Posterior vena cava (tissue), 2 donors: ENCODE measurements at places on chromosomes 16 and 17.

DNA sequence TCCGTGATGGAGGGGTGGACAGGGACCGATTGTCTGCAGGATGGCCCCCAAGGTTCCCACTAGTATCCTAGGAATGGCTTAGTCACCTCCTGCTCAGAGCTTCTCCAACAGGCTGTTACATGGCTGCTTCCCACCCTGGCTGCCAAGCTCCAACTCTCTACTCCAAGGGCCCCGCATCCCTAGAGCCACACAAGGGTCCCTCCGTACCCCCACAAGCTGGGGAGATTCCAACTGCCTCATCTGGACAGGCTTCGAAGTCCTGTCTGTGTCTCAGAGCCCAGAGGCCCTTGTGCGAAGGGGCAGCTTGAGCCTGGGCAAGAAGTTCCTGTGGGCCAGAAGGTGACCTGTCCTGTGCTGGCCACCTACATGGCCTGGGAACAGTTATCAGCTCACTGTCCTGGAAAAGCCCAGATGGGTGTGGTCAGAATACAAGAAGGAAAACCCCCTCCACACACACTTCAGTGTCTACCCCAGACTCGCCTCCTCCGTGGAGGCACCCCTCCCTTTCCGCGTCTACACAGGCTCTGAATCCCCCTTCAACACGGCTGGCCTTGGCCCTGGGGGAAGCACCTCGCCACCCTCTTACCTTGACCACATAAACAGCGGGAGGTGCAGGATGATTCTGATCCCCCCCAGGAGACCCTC, 586 bp downstream of the MEAK7 start:
- DNase-seq: peak; percentile 81

DNA sequence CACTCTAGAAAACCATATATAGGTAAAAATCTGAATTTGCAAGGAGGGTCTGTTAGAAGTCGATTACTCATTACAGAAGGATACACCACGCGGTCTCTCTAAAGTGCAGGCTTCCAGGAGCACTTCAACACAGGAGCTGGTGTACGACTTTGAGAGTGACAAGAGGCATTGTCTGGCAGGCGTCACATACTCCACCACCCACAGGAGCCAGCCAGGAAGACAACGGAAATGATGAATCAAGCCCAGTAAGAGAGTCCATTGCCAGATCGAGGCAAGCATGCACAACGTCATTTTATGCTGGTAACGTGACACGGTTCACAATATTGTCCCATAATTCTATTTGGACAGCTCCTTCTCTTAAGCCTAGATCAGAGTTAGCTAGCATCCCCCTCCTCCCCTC, 15.0 kb upstream of the CACNG4 start:
- DNase-seq: no peak

DNA sequence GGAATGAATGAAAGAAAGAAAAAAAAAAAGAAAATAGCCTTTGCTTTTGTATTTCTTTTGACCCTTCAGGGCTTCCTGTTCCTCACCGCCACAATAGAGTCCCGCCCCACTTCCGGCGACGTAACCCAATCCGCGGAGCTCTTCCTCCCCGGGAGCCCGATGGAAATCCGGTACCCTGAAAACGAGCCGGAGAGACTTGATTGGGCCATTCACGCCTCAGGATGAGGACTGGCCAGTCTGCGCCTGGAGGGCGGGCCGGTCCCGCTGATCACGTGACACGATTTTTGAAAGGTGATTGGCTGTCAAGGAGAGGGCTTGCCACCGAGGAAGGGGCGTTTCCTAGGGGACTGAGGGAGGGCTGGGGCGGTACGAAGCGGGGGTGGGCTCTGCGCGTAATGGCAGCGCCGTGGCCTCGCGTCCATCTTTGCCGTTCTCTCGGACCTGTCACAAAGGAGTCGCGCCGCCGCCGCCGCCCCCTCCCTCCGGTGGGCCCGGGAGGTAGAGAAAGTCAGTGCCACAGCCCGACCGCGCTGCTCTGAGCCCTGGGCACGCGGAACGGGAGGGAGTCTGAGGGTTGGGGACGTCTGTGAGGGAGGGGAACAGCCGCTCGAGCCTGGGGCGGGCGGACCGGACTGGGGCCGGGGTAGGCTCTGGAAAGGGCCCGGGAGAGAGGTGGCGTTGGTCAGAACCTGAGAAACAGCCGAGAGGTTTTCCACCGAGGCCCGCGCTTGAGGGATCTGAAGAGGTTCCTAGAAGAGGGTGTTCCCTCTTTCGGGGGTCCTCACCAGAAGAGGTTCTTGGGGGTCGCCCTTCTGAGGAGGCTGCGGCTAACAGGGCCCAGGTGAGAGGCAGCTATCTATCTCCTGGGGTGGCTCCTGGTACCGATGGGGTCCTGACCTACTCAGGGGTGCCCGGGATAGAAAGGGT, at the start of the genes PSME3IP1 and RSPRY1:
TSS of gene PSME3IP1 (minus strand) at position 95 of the 927 bp plus-strand sequence. CDS start 12,185 bp downstream, outside the sequence.
TSS of gene RSPRY1 (plus strand) at position 385 of the 927 bp plus-strand sequence. CDS start 18,330 bp downstream, outside the sequence.
- DNase-seq: peak; percentile 99

DNA sequence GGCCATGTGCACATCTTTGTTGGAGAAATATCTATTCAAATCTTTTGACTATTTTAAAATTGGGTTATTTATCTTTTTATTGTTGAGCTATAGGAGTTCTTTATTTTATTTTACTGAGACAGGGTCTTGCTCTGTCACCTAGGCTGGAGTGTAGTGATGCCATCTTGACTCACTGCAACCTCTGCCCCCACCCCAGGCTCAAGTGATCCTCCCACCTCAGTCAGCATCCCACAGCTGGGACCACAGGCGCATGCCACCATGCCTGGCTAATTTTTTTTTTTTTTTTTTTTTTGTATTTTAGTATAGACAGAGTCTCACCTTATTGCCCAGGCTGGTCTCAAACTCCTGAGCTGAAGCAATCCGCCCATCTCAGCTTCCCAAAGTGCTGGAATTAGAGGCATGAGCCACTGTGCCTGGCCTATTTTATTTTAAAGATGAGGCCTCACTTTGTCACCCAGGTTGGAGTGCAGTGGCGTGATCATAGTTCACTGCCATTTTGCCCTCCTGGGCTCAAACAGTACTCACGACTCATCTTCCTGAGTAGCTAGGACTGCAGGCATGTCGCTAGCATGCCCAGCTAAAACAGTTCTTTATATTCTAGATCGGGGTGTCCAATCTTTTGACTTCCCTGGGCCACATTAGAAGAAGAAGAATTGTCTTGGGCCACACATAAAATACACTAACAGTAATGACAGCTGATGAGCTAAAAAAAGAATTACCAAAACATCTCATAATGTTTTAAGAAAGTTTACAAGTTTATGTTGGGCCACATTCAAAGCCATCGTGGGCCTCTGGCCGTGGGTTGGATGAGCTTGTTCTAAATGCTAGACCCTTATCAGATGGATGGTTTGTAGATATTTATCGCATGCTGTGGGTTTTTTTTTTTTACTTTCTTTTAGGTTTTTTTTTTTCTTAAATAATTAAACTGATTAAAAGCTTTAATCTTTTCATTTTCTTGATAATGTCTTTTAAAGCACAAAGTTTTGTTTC, 13.7 kb downstream of the TENT4B start:
- DNase-seq: no peak

GRCh38 chr16:30766933-30767284, 4.8 kb downstream of the RNF40 start:
- no peak for DNase-seq

GRCh38 chr17:32357615-32358014, 7.7 kb downstream of the ZNF207 start:
- DNase-seq: no peak

DNA sequence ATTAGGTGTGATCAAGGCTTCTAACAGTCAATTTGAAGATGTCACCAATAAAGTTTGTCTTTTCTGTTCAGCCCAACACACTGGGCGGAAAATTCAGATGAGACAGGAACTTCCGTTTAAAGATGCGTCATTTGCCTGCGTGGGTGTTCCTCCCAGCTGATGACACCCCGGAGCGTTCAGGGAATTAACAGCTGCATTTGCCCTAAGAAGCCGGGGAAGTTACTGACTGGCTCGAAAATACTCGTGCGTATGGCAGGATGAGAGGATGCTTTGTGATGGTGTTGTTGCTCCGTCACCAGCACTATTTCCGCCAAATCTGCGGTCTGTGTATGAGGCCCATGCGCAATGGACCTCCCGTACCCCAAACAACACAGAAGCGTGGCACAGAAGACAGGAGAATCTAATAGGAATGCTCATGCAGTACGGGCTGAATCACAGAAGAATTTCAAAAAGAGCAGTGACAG, 11.9 kb upstream of the PVALEF start:
- DNase-seq: no peak

- no peak for DNase-seq
These were observed 37.8 kb downstream of the CACNG1 start for GRCh38 chr17:67082107-67082506.

DNA sequence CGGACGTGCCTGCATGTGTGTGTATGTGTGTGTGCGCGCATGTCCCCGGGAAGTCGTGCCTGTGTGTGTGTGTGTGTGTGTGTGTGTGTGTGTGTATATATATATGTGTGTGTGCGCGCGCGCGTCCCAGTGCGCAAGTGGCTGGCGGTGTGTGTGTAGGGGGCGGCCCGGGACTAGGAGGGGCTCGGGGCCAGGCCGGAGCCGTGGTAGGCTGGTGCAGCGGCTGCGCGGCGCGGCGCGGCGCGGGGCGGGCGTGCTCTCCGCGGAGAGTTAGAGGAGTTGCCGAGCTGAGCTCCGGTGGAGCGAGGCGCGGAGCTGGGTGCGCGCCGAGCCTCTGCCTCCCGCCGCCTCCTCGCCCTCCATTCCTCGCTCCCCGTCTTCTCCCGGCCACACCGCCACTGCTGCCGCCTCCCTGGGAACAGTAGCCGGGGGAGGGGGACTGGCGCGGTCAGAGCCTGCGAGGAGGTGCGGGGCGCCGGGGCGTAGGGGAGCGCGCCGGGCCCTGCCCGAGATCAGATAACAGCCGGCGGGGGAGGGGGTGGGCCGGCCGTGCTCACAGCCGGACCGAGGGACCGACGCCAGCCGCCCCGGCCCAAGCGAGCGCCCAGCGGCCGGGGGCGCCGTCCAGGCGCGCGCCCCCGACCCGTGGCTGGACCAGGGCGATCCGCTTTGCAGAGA, at the start of gene KCNJ12:
TSS of gene KCNJ12 (plus strand) at position 277 of the 678 bp plus-strand sequence. CDS start 38,986 bp downstream, outside the sequence.
- DNase-seq: peak; percentile 74

DNA sequence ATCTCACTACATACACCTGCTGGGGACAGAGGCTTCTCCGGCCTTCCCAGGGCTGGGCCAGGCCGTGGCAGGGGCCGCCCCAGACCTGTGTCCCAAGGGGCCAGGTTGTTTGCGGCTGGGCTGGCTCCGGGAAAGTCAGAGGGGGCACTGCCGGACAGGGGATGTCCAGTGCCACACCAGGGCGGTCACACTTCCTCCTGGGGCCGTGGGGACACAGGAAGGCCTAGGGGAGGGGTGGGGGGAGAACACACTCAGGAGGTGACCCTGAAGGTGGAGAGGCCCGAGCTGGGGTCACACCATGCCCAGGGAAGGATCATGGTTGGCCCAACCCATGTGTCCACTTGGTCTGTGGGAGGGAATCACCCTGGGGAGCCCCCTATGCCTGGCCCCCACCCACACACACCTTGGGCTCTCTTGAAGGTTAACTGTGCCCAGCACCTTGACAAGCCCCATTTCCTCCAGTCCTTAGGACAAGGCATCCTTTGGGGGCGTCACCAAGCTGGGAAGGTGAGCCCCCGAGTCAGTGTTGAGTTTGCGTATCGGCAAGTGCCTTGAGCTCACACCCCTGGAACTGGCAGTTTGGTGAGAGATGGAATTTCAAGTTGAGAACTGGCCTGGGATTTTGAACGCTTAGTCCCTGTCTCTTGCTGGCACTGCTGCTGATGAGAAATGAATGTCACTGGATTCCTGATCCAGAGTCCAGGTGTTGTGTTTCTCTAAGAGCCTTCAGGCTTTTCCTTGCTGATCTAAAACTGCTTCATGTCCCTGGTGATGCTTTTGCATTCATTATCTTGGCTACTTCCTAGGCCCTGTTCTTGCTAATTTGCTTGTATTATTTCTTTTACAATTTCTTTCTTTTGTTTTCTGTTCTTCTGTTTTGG, 7.7 kb upstream of the ACTG1 start:
- DNase-seq: no peak

DNA sequence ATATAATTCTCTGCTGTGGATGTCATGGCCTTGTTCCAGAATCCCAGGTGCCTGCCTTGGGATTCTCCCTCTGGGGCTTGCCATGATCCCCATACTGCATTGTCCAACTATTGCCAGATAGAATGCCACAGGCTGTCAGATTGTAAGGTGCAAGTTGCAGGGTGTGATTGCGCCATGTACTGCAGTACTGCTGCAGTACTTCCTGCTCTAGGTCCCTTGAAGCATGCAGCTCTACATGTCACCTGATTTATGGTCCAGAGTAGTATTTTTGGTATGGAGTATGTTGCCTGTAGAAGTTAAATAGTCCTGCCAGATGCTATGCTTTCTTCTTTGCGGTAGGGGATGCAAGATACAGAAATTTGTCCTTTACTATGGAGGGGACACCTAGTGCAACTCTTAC, 7.0 kb upstream of the SLFN5 start:
- no peak for DNase-seq

GRCh38 chr16:16915771-16916170, 536.8 kb downstream of the NPIPA7 start:
- no peak for DNase-seq

- peak; percentile 58 for DNase-seq
These were observed 22.2 kb upstream of the CLEC18C start for GRCh38 chr16:70151391-70151790.

DNA sequence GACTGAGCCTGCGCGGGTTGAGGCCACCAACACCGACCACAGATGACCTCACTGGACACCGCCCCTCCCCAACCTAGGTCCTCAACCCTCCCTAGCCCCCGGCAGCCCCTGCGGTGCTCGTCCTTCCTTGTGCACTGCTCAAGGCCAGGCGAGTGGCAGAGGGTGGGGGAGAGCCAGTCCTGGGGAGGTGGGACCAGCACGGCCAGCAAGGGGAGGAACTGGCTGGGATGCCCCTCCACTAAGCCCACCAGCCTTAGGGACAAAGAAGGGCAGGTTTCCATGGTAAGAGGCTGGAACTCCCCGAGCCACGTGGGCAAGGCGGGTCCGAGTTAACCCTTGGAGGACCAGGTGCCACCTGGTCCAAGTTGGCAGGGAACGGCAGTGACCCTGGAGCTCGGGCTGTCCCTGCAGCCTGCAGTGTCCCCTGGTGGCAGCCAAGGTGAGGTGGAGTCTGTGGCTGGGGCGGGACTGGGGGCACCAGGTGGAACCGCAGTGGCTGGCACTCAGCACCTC, 9.2 kb downstream of the FSCN2 start:
- no peak for DNase-seq

DNA sequence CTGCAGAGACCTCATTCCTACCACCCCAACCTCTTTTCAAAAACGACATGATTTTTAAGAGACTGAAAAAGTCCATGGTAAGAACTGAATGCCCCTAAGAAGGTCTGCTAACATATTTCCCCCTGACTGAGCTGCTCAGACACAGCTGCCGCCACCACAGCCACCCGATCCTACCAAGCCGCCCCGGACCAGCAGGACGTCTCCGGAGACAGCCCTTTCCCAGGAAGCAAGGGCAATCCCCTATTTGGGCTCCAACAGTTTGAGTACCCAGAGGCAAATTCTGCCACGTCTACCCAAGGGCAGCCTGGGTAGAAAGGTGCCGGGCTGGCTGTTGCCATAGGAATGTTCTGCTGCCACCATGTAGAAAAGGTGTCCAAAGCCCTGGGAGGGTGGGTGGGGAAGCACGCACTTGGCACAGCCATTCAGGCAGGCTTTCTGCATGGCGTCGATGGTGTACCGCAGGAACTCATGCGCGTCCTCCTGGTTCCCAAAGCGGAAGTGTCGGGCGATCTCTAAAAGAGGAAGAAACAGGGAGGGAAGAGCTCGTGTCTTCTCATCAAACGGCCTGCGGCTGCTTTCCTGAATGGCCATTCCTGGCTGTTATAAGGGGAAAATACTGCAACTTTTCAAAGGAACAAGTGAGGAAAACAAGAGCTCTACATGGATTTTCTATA, 13.6 kb downstream of the USP36 start:
- peak; percentile 88 for DNase-seq

- DNase-seq: no peak
These were observed 39.3 kb downstream of the ENGASE start for GRCh38 chr17:79113699-79114457.

- DNase-seq: peak; percentile 82
These were observed 8.9 kb downstream of the ZNF213 start for GRCh38 chr16:3143598-3144320.
